Endodermal cell (in vitro differentiated cells): ENCODE measurements at places on chromosomes 3 and 15. TPM values are rescaled to one million over a fixed set of nuclear protein-coding genes. Genes with fewer than 3 reads are reported as not detected.

UBA5 gene
- total RNA-seq, result 43.8 and 46.1 TPM in 2 replicates

- no peak overlapping the region for H3K27ac ChIP-seq
- peaks cover 4% of the 10 kb centered on the region for H3K4me1 ChIP-seq
- no peak overlapping the region for H3K4me3 ChIP-seq
- DNase-seq, result no peak
- no peaks in the 10 kb centered on the region for H3K27me3 ChIP-seq
Measured at GRCh38 chr15:93025625-93025982, 63.4 kb downstream of the RGMA start.

DNA sequence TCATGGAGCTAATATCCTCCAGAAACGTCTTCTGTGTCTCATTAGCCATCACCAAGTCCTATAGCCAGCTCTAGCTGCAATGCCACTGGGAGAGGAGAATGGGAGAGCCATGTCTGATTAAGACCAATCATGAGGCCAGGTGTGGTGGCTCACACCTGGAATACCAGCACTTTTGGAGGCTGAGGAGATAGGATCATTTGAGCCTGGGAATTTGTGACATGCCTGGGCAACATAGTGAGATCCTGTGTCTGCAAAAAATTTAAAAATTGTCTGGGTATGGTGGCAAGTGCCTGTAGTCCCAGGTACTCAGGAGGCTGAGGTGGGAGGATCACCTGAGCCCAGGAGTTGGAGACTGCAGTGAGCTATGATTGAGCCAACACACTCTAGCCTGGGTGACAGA is 13.1 kb downstream of the MGLL start:
- DNase-seq, result no peak
- H3K27ac ChIP-seq, result no peak overlapping the region
- no peak overlapping the region for H3K4me3 ChIP-seq
- H3K36me3 ChIP-seq, result no peaks in the 10 kb centered on the region

GRCh38 chr15:92118162-92118935 is 264.8 kb downstream of the SLCO3A1 start:
- H3K36me3 ChIP-seq, result peaks cover 15% of the 10 kb centered on the region
- no peak overlapping the region for H3K27ac ChIP-seq
- H3K4me1 ChIP-seq, result peaks cover 10% of the 10 kb centered on the region
- peak; percentile 66 for DNase-seq
- no peaks in the 10 kb centered on the region for H3K27me3 ChIP-seq

- no peaks in the 10 kb centered on the region for H3K4me1 ChIP-seq
- DNase-seq, result no peak
- H3K4me3 ChIP-seq, result no peak overlapping the region
- H3K36me3 ChIP-seq, result peaks cover 63% of the 10 kb centered on the region
- no peak overlapping the region for H3K27ac ChIP-seq
Measured at GRCh38 chr3:123518892-123519485, 65.9 kb downstream of the HACD2 start.

GRCh38 chr3:183378008-183378407 is 50.4 kb downstream of the MCF2L2 start:
- H3K4me3 ChIP-seq, result no peak overlapping the region
- H3K27ac ChIP-seq, result no peak overlapping the region
- H3K36me3 ChIP-seq, result peaks cover 96% of the 10 kb centered on the region

- H3K27ac ChIP-seq, result no peak overlapping the region
- no peak overlapping the region for H3K4me3 ChIP-seq
- H3K4me1 ChIP-seq, result no peaks in the 10 kb centered on the region
Measured at GRCh38 chr3:143084856-143085731, 34.5 kb upstream of the CHST2 start.

RPP25 gene
- 7.2 to 9.9 TPM (median 9.0 TPM) in 3 replicates for total RNA-seq

- no peaks in the 10 kb centered on the region for H3K27me3 ChIP-seq
- H3K4me3 ChIP-seq, result no peak overlapping the region
- H3K36me3 ChIP-seq, result no peaks in the 10 kb centered on the region
- no peak overlapping the region for H3K27ac ChIP-seq
Measured at GRCh38 chr3:101038880-101039279, 45.7 kb upstream of the ABI3BP start.

DNA sequence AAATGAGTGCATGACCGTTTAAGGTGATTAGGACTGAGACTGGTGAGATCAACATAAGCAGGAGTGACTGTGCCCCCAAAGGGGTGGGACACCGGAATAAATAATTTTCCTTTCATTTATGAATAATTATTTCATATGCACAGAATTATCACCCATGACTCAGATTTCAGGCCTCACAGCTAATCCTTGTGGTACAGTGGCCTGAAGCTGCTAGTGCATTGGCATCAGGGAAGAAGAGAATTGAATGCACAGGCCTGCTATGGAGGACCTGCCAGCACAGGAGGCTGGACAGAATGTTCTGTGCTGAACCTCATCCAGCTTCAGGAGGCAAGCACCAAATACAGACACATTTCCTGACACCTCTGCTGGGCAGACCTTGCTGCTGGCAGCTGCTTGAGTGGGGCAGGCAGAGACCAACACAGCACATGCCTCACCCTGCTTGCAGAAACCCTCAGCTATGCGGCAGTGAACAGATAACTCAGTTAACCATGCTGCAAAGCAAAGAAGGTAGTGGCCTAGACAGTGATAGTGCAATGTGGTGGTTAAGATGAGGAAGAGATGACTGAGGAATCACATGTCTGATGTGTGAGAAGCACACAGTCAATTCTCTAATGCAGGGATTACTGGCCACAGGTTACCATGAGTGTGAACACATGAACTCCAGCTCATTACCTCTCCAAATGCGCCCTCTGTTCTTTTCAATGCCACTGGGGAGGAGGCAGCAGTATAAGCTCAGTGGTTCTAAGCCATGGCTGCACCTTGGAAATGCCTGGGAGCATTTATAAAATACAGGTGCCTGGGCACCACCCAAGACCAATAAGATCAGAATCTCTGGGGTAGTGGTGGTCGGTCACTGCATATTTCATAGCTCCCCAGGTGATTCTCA is 68.1 kb upstream of the SCN5A start:
- DNase-seq, result no peak
- no peak overlapping the region for H3K27ac ChIP-seq
- no peaks in the 10 kb centered on the region for H3K36me3 ChIP-seq
- no peak overlapping the region for H3K4me3 ChIP-seq
- peaks cover 24% of the 10 kb centered on the region for H3K27me3 ChIP-seq

DNA sequence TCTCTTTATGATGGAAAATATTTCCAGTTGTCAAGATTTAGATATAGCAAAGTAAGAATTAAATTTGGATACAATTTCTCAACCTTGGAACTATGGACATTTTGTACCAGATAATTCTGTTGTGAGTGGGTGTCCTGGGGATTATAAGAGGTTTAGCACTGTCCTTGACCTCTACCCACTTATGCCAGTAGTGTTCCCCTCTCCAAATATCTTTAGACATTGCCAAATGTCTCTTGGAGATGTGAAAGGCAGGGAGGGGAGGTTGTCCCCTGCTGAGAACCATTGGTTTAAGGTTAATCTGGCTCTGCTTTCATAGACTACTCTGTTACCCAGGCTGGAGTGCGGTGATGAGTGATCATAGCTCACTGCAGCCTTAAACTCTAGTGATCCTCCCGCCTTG is at the start of gene EBLN2:
Gene EBLN2 (plus strand): TSS at position 244 of the 400 bp plus-strand sequence. CDS start 423 bp downstream, outside the sequence.
- DNase-seq, result no peak
- no peak within 1 kb of the TSS for H3K27ac ChIP-seq
- no peaks in the 10 kb centered on the region for H3K4me1 ChIP-seq
- H3K36me3 ChIP-seq, result peaks cover 83% of the 10 kb centered on the region
- no peak within 1 kb of the TSS for H3K4me3 ChIP-seq
- H3K27me3 ChIP-seq, result no peaks in the 10 kb centered on the region

- DNase-seq, result no peak
- H3K36me3 ChIP-seq, result no peaks in the 10 kb centered on the region
- peaks cover 9% of the 10 kb centered on the region for H3K4me1 ChIP-seq
Measured at GRCh38 chr15:47333734-47334133, 383.6 kb upstream of the SEMA6D start.

- no peak overlapping the region for H3K4me3 ChIP-seq
- H3K27ac ChIP-seq, result no peak overlapping the region
- H3K27me3 ChIP-seq, result peaks cover 13% of the 10 kb centered on the region
- no peak for DNase-seq
Measured at GRCh38 chr3:123687286-123687685, 102.4 kb upstream of the HACD2 start.

GRCh38 chr15:65066001-65066634 is 1.7 kb downstream of the RASL12 start:
- DNase-seq, result no peak
- H3K27ac ChIP-seq, result no peak overlapping the region
- peaks cover 8% of the 10 kb centered on the region for H3K4me1 ChIP-seq
- no peaks in the 10 kb centered on the region for H3K27me3 ChIP-seq

DNA sequence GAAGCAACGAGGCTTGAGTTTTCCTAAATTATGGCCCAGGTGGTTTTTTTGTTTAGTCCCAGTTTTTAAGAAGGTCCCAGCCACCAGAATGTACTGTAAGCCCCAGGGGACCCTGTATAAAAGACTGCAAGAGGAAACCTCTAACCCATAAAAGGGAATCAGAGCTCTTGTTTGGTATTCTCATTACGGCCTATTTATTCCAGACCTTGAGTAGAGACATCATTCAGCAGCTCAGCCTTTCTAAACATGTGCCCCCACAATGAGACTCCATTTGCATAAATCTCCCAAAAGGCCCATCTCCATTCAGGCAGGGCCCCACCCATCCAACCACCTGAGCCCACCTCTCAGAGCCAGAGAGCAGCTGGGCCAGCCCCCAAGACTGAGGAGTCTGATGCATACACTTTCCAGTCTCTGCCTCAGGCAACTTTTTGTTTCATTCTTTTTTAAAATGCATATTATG is 25.7 kb downstream of the ZDHHC3 start:
- H3K27ac ChIP-seq, result peak overlapping the region; percentile 21
- no peak for DNase-seq
- H3K27me3 ChIP-seq, result no peaks in the 10 kb centered on the region
- H3K36me3 ChIP-seq, result peaks cover 25% of the 10 kb centered on the region
- no peaks in the 10 kb centered on the region for H3K4me1 ChIP-seq
- H3K4me3 ChIP-seq, result no peak overlapping the region

DNA sequence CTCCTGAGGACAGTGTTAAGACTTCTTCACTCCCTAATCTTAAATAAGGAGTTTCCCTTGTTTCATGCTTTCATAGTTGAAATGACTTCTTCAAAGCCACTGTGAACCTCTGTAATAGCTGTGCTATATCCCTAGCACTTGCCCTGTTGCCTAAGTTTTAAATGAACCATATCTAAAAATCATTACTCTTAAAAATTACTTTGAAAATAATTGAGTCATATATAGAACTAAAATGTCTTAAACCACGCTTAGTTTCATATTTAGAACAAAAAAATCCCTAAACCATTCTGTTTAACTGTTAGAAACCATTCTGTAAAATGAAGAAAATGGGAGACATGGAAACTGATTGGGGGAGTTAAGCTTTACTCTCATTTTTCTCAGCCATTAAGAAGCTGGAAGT is 29.8 kb downstream of the DNAJC19 start:
- H3K36me3 ChIP-seq, result peaks cover 87% of the 10 kb centered on the region
- no peak overlapping the region for H3K27ac ChIP-seq
- H3K4me3 ChIP-seq, result no peak overlapping the region

AADAC gene
- total RNA-seq, result not detected in 2 replicates

DNA sequence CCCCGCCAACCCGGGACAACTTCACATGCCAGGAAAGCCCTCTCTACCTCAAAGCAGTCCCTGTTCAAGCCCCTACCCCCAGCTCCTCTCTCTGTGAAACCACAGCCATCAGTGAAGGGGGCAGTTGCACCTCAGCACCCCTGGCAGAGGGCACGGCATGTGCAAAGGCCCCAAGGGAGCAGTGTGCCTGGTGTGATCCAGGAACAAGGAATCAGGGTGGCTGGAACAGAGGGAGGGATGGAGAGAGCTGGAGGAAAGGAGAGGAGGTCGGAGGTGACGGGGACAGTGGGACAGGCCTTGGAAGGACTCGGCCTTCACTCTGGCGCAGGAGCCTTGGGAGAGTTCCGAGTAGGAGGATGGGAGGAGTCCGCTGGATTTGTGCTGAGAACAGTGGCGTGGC is 26.5 kb upstream of the IQSEC1 start:
- H3K27ac ChIP-seq, result no peak overlapping the region
- no peak for DNase-seq
- H3K4me1 ChIP-seq, result no peaks in the 10 kb centered on the region
- H3K36me3 ChIP-seq, result no peaks in the 10 kb centered on the region

- DNase-seq, result no peak
- H3K4me1 ChIP-seq, result no peaks in the 10 kb centered on the region
- H3K4me3 ChIP-seq, result no peak overlapping the region
- H3K27me3 ChIP-seq, result no peaks in the 10 kb centered on the region
- no peak overlapping the region for H3K27ac ChIP-seq
Measured at GRCh38 chr3:14137445-14137844, 12.6 kb downstream of the TMEM43 start.

IL17RD gene
- total RNA-seq, result 71.3 and 71.9 TPM in 2 replicates

DNA sequence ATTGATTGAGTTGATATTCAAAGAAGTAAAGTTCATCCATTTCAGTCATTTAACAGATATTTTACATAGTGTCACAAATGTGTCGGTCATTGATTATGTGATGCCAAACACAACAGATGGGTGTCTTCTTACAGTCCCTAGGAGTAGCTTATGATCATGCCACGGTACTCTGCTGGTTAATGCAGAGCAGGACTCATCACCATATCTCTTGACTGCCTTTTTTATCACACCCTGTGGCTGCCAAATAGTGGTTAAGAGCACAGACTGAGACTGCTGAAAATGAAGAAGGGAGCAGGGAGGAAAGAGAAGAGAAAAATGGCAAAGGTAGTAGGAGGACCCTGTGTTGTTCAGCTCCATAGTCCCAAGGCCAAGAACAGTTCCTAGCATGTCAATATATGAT is 12.8 kb upstream of the TIMMDC1 start:
- H3K36me3 ChIP-seq, result peaks cover 36% of the 10 kb centered on the region
- H3K27me3 ChIP-seq, result no peaks in the 10 kb centered on the region
- H3K27ac ChIP-seq, result no peak overlapping the region
- no peak for DNase-seq

DNA sequence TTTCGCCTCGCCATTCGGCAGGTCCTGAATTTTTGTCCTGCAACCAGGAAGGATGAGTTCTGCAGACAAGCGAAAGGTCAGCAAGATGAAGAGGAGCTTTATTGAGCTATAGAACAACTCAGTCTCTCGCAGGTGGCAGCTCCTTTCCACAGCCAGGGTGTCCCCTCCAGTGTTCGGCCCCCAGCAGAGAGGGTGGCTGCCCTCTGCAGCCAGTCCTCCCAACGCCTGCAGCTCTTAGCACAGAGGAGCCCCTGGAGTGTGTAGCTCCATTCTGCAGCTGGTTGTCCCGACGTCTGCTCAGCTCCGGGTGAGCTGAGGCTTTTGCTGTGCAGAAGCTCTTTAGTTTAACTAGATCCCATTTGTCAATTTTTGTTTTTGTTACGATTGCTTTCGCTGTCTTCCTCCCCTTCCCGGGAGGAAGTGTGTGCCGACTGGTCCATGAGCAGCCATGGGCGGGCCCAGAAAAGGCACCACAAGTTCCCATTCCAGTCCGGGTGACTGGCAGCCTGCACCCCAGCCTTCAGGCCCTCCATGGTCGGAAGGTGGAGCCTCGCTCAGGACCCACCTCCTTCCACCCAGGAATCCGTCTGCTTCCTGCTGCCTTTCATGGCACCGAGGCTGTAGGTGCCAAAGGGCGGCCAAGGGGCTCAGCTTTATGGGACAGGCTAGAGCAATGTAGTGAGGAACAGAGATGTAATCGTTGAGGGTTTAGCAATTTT is 497.8 kb upstream of the CNTN4 start:
- H3K27ac ChIP-seq, result no peak overlapping the region
- H3K4me1 ChIP-seq, result no peaks in the 10 kb centered on the region
- DNase-seq, result no peak
- H3K27me3 ChIP-seq, result no peaks in the 10 kb centered on the region
- no peaks in the 10 kb centered on the region for H3K36me3 ChIP-seq
- no peak overlapping the region for H3K4me3 ChIP-seq
